ENCODE measurements at places on chromosomes 4 and X. TPM values are rescaled to one million over a fixed set of nuclear protein-coding genes. Genes with fewer than 3 reads are reported as not detected.

DNA sequence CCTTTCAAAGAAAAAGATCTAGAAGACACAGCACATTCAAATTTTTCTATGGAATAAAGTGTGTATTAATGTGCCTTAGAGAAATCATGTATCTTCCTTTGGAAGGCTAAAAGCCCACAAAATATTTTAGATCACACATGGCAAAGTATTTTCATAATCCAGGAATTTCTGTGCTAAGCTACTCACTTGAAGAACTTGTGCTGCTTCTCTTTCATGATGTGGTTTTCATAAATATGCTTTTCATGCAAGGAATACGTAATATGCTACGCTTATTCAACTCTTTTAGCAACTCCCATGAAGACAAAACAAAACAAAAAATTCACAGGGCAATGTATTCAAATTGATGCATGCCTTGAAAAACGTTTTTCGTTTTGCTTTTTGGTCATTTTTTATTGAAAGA lies 125.6 kb downstream of the ARHGAP24 start:
- DNase-seq, result no peak

DNA sequence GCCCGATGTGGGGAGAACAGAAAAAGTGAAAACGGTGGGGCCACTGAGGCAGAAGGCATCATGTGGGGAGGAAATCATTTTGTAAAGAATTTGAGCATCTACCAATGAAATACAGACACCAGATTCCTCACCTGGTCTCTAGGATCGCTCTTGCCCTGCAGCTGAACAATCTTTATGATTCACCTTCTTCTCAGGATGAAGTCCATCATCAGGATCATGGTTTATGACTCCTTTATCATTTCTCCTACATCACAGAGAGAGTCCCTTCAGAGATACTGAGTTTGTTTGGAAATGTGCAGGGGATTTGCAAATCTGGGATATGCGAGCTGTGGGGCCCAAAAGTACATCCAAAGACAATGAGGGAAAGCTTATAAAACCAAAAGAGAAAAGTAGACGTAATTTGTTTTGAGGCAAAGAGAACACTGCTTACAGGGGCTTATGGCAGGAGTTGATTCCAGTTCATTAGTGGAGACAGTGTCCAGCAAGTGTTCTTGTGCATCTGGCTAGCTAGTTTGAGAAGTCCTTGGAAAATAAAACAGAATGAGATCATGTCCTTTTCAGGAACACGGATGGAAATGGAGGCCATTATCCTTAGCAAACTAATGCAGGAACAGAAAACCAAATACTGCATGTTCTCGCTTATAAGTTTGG lies 15.3 kb upstream of the ANXA5 start:
- no peak for DNase-seq

Gene PPAT
- 98.4 TPM for total RNA-seq

Gene KLB
- 41.9 TPM for total RNA-seq

Gene PUDP
- 16.3 TPM for total RNA-seq

DNA sequence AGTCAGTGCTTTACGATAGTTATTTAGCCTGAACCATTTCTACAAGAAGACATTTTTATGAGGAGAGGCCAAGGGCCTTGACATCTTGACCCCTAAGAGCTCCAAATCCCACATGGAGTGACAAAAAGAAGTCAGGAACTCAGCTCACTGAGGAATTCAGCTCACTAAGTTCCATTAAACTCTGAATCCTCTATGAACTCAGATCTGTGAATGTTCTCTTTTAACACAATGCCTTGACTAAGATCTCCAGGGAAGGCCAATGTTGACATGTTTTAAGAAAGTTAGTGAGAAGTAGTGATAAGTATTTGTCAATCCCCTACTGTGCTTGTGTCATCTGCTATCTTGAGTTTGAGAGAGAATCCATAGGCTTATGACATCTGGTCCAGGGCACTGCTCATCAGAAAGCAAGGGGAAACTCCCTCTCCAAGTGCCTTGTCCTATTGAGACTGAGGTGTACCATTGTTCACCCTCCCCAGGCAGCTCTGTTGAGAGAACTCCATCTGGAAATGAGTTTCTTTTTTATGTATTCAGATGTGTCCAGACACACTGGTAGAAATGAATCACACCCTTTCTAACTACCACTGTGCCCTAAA lies 68.7 kb upstream of the PCDH19 start:
- no peak for DNase-seq
